HepG2 (cell line): ENCODE measurements at places on chromosomes 7 and 10. TPM values are rescaled to one million over a fixed set of nuclear protein-coding genes. Genes with fewer than 3 reads are reported as not detected.

Gene CYP26C1
- total RNA-seq, result 0.02 TPM in 1 of 2 replicates, not detected in the other

Gene PPP1R17
- not detected in 2 replicates for total RNA-seq

DNA sequence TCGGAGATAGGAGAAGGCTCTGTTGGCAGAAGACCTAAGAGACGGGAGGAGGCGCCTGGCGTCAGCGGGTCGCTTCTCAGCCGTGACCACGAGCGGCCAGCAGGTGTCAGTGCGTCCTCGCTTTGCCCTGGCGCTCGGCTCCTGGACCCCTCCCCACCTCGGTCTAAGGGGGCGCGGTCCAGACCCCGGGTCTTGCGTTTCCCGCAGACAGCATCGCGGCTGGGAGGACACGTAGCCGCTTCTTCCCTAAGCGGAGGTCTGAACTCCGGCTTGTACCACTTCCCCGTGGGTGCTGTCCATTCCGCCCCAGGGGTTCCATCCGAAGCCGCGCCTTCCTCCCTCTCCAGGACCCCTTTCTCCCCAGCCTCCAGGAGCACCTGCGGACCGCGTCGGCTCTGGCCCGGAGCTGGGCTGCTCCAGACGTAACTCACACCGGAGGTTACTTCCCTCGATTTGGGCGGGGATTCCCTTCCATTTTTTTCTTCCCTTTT is 593 bp upstream of the ADRA2A start:
- H3K27ac ChIP-seq, result no peak overlapping the region
- no peaks in the 10 kb centered on the region for H3K36me3 ChIP-seq
- H3K27me3 ChIP-seq, result peaks cover 26% of the 10 kb centered on the region

DNA sequence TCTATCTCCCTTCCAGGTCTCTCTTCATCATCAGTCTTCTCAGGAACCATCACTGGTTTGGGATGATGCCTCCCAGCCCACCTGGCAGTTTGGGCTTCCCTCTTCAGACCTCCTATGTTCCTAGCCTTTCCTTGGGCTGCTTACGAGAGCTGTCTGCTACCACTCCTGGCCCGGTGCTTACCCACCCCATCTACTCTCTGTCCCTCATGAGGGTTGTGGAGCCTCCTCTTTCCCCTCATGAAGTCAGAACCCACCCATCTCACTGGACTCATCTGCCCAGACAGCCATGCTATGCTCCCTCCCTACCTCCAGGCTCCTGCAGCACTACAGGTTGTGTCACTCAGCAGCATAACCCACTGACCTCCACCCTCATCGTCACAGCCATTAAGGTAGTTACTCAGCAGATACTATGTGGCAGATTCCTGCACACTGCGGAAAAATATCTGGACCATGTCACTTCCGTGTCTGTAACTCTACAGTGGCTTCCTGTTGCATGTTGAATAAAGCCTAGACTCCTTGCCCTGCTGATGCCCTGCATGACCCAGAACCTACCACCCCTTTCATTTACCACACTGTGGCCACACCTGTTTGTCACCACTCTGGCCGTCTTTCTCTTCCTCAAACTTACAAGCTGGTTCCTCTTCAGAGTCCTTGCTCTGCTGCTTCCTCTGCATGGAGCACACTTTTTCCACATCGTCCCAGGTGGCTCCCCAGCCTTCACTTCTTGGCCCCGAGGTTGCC is 2.0 kb downstream of the DBNL start:
- H3K4me3 ChIP-seq, result no peak overlapping the region
- no peak overlapping the region for H3K27ac ChIP-seq
- H3K36me3 ChIP-seq, result peaks cover 27% of the 10 kb centered on the region; the same call in 2 of the 3 replicates
- no peak for DNase-seq

DNA sequence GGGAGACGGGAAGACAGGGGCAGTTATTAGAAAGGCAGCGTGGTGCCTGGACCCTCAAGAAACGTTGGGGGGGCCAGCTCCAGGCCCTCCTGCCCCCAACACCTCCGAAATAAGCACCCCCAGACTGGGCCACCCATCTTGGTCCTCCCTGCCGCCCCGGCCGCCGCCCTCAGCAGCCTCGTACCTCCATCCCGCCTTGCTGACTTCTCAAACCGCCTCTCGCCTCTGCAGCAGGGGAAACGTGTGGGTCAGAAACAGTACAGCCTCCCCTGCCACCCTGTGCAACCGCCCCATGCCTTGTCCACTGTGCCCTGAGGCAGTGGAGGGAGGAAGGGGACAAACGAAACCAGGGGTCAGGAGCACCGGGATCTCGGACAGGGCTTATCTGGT is 7.2 kb downstream of the GIGYF1 start:
- no peak overlapping the region for H3K27ac ChIP-seq
- H3K27me3 ChIP-seq, result no peaks in the 10 kb centered on the region
- H3K36me3 ChIP-seq, result peaks cover 48% of the 10 kb centered on the region
- H3K4me3 ChIP-seq, result no peak overlapping the region
- DNase-seq, result no peak
- H3K4me1 ChIP-seq, result peaks cover 12% of the 10 kb centered on the region

- no peak overlapping the region for H3K4me3 ChIP-seq
- no peaks in the 10 kb centered on the region for H3K36me3 ChIP-seq
- H3K27ac ChIP-seq, result no peak overlapping the region
- H3K4me1 ChIP-seq, result peaks cover 61% of the 10 kb centered on the region
Measured at GRCh38 chr10:32149252-32149955, 93.2 kb upstream of the KIF5B start.

DNA sequence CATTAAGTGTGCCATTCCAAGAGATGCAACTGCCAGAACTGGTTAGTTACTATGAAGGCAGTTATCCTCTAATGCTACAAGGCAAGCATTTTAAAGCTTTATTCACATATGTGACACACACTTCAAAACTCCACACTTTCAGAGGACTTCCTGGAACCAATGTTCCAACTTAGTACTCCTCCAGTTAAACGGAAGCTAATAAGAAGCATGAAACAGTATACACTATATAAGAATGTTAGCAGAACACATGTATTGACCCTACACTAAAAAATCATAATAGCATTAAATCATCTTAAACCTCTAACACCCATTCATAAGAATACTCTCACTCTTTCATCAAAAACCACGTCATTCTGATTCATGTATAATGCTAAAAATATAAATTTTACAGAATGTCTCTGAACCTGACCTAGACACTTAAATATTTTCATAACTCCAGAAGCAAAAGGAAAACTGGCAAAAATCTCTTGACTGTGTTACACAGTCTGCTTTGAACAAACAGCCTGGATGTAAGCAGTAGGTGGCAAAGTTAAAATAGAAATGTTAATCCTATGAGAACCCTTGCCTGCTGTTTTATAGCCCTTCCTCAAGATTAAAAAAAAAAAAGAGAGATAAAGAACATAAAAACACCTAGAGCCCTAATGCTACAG is 135.0 kb downstream of the SEMA3C start:
- H3K4me3 ChIP-seq, result no peak overlapping the region
- no peak overlapping the region for H3K27ac ChIP-seq
- H3K36me3 ChIP-seq, result no peaks in the 10 kb centered on the region
- no peaks in the 10 kb centered on the region for H3K27me3 ChIP-seq
- no peaks in the 10 kb centered on the region for H3K4me1 ChIP-seq

DNA sequence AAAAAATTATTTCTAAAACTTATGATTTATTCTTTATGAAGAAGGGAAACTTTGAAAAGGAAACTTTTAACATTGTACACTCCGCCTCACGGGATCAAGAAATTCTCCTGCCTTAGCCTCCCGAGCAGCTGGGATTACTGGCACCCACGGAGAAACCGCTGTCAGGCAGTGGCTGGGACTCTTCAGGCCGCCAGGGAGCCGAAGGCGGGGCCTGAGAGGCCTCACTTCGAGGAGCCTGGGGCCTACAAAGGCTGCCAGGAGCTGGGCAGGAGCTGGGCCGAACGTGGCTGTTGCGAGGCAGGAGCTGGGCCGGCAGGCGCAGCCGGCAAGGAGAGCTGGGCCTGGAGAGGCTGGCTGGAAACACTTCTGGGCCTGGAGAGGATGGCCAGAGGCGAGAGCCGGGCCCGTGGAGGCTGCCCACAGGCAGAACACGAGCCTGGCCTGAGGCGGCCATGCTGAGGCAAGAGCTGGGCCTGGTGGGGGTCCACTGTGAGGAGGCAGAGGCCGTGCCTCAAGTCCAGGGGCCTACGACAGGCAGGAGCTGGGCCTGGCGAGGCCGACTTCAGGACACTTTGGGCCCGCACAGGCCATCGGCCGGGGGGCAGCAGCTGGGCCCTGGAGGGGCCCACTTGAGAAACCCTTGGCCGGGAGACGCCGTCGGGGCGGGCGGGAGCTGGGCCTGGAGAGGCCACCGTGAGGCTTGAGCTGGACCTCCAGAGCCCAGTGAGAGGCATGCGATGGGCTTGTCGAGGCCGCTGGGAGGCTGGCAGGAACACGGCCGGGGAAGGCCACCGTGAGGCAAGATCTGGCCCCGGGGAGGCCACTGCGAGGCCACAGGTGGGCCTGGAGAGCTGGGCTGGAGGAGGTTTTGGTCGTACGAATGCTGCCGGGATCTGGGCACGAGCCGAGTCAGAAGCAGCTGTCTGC is 23.7 kb downstream of the MDH2 start:
- no peak for DNase-seq
- H3K36me3 ChIP-seq, result peaks cover 42% of the 10 kb centered on the region; the same call in 2 of the 3 replicates
- H3K27me3 ChIP-seq, result no peaks in the 10 kb centered on the region

DNA sequence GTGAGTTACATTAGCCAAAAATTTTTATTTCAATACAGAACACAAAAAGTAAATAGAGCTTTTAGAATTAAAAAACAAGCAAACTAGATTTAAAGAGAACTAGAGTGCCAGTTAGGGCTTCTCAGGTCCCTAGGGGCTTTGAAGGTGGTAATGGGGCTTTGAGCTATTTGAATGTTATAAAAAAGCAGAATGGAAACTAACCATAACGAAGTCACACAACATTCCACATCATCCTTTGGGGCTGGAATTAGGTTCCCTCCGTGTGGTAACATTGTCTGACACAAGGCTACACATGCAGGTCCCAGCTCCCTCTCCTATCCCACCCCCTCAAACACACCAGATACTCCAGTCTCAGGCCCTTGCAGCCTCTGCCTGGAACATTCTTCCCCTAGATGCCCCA is 15.3 kb downstream of the JAZF1 start:
- H3K27ac ChIP-seq, result no peak overlapping the region
- DNase-seq, result no peak
- H3K4me1 ChIP-seq, result no peaks in the 10 kb centered on the region
- peaks cover 9% of the 10 kb centered on the region; the same call in 2 of the 3 replicates for H3K27me3 ChIP-seq

DNA sequence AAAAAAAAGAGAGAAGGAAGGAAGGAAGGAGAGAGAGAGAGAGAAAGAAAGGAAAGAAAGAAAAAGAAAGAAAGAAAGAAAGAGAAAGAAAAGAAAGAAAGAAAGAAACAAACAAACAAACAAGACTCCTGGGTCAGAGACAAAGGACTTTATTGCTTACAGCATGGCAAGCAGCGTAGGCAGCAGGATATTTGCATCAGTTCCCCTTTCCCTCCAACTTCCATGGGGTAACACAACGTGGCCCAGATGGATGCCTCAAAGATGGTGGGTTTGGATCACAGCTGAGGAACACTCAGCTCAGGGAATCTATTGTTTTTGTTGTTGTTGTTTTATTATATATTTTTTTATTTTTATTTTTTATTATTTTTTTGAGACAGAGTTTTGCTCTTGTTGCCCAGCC is 128.5 kb upstream of the VKORC1L1 start:
- H3K36me3 ChIP-seq, result no peaks in the 10 kb centered on the region
- no peak overlapping the region for H3K27ac ChIP-seq
- H3K4me1 ChIP-seq, result peaks cover 21% of the 10 kb centered on the region
- H3K27me3 ChIP-seq, result no peaks in the 10 kb centered on the region
- no peak overlapping the region for H3K4me3 ChIP-seq

GRCh38 chr7:56810466-56810865 is 321.8 kb downstream of the ZNF479 start:
- no peaks in the 10 kb centered on the region for H3K4me1 ChIP-seq
- DNase-seq, result no peak
- H3K27me3 ChIP-seq, result no peaks in the 10 kb centered on the region

DNA sequence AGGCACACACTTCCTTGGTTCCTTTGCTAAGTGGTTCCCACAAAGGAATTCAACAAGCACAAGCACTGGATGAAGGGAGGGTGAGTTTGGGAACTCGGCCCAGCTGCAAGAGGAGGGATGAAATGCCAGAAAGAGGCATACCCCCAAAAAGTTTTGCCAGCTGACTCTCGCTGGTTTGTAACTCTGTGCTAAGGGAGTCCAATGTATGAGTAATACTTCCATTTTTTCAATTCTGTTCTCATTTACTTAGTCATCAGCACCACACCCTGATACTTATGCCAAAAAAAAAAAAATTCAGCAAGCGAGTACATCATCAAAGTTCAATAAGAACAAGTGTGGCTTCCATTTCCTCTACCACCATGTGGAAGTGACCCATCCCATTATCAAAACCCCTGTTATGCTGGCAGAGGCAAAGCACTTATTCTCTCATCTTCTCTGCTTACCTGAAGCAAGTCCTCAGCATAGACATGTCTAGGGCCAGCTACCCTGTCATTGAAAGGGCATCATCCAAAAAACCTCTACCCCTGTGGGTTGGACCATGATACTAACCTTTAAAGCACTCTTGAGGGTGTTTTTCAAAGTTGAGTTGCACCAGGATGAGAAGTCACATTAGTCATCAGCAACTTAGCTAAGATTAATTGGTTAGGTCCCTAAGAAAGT is 6.9 kb upstream of the HYCC1 start:
- peaks cover 13% of the 10 kb centered on the region; the same call in 1 of the 3 replicates for H3K27me3 ChIP-seq
- no peak overlapping the region for H3K27ac ChIP-seq
- H3K4me1 ChIP-seq, result peaks cover 17% of the 10 kb centered on the region
- no peak overlapping the region for H3K4me3 ChIP-seq
- DNase-seq, result no peak

DNA sequence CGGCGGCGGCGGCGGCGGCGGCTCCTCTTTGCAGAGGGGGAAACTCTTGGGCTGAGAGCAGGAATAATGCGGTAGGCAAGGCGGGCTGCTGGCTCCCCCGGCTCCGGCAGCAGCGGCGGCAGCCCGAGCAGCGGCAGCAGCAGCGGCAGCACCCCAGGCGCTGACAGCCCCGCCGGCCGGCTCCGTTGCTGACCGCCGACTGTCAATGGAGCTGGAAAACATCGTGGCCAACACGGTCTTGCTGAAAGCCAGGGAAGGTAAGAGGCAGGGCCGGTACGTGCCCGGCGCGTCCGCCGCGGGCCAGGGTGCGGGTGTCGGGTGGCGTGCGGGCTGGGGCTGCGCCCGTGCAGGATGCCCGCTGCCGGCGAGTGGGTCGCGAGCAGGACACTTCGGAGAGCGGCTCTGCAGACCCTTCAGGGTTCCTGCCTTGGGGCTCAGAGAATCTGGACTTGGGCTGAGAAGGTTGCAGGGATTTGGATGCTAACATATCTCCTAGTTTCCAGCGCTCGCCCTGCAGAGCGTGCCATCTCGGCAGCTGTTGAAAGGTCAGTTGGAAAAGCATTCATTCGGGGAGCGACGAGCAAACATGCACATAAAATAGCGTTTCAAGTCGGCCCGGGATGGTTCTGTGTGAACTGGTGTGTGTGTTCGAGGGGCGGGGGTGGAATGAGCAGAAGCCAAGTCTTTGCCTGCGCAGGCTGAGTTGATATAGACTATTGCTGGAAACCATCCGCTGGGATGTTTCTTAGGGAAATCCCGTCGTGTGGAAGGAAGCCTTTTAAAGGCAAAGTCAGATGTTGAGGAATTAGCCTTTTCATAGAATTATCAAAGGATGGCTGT is 562 bp downstream of the GRK5 start:
- peaks cover 53% of the 10 kb centered on the region for H3K4me1 ChIP-seq
- DNase-seq, result peak; percentile 65
- peak overlapping the region; percentile 97 for H3K4me3 ChIP-seq
- peak overlapping the region; percentile 71 for H3K27ac ChIP-seq
